ENCODE measurements at places on chromosomes 12 and 14.

DNA sequence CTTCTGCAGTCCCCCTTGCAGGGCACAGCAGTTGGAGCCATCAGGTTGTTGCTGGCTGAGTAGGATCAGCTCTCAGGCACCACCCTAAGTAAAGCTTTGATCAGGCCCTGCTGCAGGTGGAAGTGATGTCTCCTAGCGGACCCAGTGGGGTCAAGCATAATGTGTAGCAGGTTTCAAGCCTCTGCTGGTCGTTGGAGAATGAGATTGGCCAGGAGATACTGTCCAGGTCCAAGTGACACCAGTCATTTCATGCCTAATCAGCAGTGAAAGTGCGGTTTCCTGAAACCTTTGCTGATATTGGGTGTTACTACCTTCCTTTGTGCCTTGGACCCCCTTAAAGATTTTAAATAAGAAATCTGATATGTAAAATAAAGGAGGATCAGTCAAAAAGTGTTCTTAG, 72.6 kb downstream of the SUSD6 start:
- DNase-seq: no peak

DNA sequence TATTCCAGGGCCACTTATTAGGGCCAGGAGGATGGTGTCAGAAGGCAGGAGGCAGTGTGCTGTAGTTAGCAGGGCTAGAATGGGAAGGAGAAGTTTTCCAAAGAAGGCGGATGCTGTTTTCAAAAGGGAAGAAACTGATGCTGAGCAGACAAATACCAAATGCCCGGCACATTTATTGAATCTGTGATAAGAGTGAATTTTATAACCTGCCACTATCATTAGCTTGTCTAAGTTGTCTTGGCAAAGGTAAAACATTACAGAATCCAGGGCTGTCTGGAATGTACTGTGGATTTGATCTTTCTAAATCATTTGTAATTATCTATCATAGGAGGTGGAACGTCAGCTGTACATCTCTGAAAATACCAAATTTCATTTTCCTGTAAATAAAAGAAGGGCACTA, 40.8 kb downstream of the NDUFA12 start:
- DNase-seq: no peak

DNA sequence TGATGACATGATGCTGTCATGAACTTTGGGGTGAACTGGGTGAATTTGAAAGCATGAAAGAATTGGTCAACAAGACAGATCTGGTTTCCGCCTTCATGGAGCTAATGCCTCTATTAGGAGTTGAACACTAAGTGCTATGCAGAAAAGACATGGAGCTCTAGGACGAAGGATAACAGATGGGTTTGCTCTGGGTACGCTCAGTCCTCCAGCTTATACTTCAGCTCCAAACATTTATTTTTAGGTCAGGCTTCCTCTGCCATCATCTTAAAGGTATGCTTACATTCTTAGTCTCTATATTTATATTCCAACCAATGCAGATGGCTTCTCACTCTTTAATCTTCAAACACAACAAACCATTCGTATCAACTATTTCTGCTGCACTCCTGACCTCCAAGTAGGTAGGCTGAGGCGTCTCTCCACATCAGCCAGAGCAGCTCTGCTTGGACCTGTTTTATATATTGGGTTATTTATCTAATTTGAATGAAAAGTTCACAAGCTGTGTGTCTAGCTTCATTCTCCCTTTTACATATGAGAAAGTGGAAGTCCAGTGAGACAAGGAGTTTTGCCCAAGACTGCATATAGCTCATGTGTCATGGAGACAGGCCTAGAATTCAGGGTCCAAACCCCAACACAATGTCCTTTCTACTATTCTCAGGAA, 226.3 kb downstream of the SPTSSA start:
- no peak for DNase-seq

DNA sequence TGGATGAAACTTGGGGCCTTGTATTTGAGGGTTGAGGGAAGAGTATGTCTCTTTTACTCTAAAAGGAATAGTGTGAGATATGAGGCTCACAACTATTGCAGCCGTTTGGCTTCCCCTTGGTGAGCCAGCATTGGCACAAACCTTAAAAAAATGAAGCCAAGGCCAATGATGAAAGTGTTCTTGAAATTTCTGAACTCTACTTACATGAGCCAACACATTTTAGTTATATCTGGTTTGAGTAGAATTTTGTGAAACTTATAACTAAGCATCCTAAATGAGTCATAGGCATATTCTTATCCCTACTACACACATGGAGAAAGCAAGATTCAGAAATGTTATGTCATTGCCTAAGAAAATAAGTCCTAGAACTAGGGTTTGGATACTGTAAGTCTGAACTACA, 55.3 kb upstream of the ACSS3 start:
- DNase-seq: no peak
